ELR (cell line): ENCODE measurements at places on chromosomes 5 and 9.

DNA sequence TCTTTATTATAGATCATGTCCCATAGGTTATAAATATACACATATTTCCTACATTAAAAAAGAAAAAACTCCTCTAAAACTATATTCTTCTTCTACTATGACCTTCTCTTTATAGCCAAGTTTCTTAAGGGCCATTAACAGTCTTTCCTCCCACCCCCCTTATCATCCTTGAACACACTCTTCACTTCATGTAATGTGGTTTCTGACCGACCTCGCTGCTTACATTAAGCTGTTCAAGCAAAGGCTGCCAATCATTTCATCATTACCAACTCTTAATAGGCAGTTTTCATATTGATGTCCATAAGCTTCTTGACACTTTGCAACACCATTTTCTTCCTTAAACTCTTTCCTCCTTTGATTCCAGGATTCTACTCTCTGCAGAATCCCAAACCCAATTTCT, 283.0 kb upstream of the PCSK5 start:
- DNase-seq: no peak

GRCh38 chr9:108724652-108725051, 131.1 kb downstream of the ACTL7B start:
- no peak for DNase-seq

DNA sequence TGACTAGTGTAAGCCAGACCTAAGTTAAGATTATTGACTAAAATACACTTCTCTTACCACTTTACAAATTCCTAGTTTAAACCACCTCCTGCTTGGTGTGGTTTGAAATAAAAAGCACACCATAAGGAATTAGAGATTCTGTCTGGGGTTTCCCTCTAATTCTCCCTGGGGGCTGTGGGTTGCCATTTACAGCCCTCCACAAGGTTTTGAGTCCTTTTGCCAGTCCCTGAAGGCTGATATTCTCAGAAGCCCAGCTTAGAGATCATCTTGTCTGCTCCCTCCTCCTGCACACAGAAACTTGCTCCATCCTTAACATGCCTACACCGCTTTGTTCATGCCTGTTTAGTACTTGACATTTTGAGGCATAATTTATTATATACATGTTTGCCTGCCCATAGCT, 7.2 kb upstream of the LMNB1 start:
- no peak for DNase-seq

DNA sequence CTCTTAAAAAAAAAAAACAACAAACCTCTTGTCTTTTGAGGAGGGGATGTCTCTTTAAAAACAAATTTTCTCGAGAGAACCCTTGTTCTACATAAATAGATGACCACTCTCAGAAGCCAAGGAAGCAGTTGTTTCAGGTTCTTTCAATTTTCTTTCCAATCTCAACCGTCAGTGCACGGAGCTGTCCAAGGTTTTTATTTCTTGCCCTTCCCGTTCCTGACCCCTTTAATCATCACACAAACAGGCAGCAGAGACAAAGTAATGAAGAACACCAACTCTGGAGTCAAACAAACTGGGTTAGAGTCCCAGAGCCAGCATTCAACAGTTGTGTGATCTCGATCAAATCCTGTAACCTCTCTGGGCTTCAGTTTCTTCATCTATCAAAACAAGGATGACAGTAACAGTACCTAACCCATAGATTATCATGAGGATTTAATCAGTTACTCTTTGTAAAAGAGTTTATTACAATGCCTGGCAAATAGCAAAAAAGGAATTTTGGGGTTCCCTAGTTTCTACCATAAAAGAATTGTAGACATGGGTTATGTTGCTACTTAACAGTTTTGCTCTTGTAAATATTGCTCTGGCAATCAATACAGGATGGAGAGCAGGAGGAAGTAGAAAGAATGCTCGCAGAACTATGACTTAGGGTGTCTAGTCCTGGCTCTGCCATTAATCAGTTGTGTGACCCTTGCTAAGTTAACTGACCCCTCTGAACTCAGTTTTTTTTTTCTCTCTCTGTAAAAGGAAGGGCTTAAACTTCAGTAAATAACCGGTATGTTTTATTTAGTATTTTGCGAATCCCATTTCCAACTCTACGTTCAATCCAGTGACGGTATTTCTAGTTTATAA, 1.0 kb upstream of the NIM1K start:
- peak; percentile 39 for DNase-seq

GRCh38 chr5:92969781-92970237, 611.2 kb downstream of the NR2F1-AS1 start:
- DNase-seq: no peak

GRCh38 chr9:133207540-133208170, 1.4 kb downstream of the OBP2B start:
- no peak for DNase-seq

DNA sequence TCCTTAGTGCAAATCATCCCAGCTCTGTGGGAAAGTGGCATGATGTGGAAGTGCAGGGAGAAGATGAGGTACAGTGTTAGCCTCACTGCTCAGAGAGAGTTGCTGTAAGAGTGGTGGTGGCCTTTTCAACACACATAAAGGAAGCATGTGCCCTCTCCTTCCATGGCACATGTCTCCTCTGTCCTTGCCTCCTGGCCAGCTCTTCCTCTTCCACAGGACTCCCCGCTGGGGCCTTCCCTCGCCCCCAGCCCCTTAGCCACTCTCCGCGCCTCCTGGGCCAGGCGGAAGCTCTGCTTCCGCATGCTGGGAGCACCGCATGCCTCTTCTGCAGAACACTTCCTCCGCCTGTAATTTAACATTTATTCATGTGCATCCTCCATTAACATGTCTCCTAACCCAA, 4.8 kb upstream of the KCNMB1 start:
- DNase-seq: no peak

GRCh38 chr5:74579215-74579614, 61.3 kb downstream of the ENC1 start:
- DNase-seq: no peak

DNA sequence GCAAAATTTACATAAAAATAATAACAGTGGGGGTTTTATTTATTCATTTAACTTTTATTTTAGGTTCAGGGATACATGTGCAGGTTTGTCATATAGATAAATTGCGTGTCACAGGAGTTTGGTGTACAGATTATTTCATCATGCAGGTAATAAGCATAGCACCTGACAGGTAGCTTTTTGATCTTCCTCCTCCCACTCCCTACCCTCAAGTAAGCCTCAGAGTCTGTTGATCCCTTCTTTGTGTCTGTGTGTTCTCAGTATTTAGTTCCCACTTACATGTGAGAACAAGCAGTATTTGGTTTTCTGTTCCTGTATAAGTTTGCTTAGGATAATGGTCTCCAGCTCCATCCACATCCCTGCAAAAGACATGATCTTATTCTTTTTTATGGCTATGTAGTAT, 240.3 kb downstream of the KIAA0825 start:
- DNase-seq: no peak

GRCh38 chr9:79912318-79913070, 340.7 kb downstream of the TLE4 start:
- DNase-seq: no peak

- peak; percentile 68 for DNase-seq
Measured at GRCh38 chr5:83964271-83964670, 243.6 kb upstream of the HAPLN1 start.

DNA sequence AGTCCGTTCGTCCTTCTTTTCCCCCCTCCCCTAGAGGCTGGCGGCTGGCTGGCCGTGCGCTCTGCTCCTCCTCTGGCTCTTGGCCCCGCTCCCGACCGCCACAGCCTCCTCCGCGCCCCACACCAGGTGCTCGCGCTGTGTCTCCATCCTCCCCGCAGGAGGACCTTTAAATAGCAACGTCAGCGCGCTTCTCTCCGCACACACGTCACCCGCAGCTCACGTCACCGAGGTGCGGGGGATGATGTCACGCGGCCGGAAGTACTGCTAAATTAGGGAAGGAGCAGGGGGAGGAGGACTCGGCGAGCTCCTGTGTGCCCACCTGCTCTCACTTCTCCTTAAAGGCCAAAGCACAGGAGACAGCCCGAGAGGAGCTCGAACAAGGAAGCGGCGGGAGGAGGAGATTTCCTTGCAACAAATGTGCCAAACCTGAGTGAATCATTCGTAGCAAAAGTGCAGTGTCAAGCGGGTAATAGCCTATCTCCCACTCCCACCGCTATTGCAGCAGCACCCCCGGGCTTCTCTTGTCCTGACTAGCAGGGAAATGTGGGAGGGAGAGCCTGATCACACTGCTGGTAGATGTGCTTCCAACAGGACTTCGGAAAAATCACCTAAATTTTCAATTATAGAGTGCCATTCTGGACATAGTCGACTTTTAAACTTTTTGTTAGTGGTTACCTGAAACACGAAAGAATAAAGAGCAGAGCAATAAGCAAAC, 614 bp upstream of the HOMER1 start:
- peak; percentile 88 for DNase-seq

- peak; percentile 33 for DNase-seq
Measured at GRCh38 chr5:181205761-181206649, 1.0 kb upstream of the TRIM7 start.

DNA sequence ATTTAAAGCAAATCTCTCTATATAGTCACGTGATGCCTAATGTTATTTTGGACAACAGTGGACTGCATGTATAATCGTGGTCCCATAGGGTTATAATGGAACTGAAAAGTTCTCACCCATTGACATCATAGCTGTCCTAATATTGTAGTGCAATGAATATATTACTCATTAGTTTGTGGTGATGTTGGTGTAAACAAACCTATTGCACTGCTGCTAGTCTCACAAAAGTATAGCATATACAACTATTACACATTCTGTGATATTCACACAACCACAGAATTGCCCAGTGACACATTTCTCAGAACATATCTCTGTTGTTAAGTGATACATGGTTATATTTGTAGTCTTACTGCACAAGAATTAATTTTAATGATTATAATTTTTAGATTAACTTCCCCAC, 37.7 kb downstream of the IPO11 start:
- peak; percentile 32 for DNase-seq

- no peak for DNase-seq
Measured at GRCh38 chr9:70811638-70812037, 309.8 kb downstream of the TRPM3 start.

- DNase-seq: no peak
Measured at GRCh38 chr5:4636378-4636777, 503.8 kb upstream of the ADAMTS16 start.

- DNase-seq: no peak
Measured at GRCh38 chr5:150616024-150616470, 24.4 kb upstream of the SYNPO start.

DNA sequence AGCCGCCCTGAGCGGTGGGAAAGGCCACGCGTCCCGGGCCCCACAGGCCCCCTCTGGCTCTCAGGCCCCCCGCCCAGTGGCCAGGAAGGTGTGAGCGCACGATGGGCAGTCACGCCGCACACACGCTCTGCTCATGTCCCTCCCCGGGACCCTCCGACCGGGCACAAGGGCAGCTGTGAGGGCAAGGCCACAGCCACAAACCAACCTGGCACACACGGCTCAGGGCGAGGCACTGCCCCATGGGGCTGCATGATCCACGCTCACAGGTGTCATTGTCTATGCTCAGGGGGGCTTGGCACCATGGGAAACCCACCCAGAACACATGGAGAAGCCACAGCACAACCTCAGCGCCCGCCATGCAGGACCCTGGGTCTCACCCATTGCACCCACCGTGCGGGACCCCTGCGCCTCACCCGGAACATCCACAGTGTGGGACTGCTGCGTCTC, 51.3 kb downstream of the SLC12A7 start:
- no peak for DNase-seq

DNA sequence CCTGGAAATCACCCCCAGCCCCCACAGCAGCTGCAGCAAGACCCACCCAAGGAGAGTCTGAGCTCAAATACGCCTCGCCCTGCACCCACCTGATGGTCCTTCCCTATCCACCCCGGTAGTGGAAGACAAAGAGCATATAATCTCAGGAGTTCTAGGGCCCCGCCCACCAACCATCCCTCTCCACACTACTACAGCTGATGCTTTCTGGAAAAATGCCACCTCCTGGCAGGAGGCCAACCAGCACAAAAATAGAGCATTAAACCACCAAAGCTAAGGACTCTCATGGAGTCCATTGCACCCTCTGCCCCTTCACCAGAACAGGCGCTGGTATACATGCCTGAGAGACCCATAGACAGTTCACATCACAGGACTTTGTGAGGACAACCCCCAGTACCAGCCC, 22.5 kb upstream of the NIPSNAP3A start:
- no peak for DNase-seq

DNA sequence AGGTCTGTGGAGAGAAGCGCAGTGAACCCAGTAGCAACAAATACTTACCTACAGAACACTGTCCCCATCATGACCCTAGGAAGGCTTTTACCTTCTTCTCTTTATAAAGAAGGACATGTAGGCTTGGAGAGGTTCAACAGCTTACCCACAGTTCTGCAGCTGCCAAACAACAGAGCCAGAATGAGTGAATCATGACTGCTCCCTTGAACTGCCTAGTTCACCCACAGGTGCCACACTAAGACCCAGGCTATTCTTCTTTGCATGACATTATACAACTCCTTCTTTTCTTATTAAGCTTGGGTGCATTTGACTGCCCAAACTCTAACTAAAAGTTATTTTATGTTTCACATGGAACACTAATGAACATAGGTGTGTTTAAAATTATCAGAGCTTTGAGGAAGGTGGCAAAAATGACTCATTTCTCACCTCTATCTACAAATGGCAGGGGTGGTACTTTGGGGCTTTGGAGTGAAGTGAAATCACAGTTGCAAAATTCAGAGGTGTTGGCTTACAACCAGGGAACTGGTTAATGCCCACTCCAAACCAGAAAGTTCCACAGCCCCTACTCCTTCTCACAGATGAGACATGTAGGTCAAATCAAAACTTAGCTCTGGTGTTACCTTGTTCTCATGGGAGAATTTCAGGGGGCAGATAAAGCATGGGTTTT, 201.6 kb downstream of the SEMA6A start:
- no peak for DNase-seq

GRCh38 chr9:2640570-2640969, 19.0 kb downstream of the VLDLR start:
- DNase-seq: no peak
